ENCODE measurements at places on chromosomes 13 and 19.

DNA sequence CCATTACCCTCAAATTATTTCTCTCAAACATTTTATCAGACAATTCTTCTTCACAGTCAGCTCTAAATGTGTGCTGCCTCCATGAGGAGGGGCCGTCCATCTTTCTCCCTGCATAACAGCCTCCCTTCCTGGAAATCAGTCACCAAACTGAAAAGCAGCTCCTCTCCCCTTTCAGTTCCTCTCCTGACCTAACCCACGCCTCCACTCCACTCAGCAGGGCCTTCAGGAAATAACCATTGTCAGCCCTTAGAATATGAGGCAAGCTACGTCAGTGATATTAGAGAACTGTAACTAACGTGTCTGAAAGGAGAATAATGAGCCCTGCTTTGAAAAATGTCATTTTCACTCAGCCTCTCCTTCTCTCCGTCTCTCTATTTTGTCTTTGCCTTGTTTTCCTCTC, 116.2 kb downstream of the OLFM4 start:
- DNase-seq: no peak

DNA sequence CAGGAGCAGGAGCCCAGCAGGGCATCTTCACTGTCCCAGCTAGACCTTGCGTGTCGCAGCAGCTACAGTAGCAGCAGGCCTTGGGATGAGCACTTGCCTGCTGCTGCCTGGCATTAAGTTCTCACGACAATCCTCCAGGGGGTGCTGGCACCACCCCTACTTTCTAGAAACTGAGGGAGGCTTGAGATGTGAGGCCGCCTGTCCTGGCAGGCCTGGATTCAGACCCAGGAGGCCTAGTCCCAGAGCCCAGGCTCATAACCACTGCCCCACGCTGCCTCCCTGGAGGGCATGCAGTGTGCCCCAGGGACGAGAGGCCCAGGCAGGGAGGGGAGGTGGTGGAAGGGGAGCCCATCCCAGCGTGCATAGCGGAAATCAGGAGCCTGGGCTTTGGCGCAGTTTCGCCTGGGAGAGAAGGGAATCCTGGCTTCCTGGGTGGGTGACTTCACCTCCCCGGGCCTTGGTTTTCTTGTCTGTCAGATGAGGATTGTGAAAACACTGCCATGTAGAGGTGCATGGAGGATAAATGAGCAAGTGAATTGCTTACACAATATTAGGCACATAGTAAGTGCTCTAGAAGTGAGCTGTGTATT, 26.1 kb downstream of the PPP5C start:
- DNase-seq: peak; percentile 32

DNA sequence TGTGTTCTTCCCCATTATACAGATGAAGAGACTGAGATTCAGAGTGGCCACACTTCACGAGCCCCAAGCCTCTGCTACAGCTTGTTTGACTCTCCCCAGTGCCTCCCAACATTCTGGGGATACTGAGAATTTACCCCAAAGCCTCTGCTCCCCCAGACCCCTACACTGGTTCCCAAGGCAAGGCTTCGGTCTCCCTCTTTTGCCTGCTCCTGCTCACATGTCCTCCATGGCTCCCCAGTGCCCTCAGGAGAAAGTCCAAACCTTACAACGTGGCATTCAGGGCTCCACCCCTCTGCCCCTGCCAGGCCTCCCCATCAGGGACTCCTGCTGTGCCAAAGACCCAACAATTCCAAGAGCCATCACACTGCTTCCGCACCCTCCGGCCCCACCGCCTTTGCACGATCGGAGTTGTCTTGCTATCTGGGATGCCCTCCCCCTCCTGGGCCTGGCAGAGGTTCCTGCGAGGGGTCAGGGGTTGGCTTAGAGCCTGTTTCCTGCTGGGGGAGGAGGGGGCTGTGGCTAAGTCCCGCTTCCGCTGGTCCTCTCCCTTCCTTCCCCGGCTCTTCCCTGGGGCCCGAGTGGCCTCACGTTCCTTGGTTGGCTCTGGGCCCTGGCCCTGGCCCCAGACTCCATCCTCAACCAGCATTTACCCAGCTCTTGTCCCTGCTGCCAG, 15.4 kb downstream of the GTPBP3 start:
- DNase-seq: no peak

- no peak for DNase-seq
These were observed 1171.2 kb downstream of the DIAPH3 start for GRCh38 chr13:58992478-58993042.

DNA sequence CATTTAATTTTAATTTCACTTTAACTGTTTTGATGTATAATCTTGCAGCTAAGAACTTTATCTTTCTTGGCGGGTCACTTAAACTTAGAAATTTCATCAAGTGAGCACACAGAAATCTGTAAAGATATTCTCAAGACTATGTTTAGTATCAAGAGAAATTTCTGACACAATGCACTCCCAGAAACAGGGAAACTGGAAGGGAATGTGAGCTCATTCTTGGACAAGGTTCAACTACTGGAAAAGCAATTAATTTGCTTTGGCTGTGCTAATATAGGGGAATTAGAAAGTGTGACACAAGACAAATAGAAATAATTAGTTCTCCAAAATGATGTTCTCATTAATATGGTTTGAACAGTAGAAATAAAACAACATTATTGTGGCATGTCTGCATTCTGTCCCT, 402.3 kb downstream of the DACH1 start:
- peak; percentile 9 for DNase-seq

GRCh38 chr19:289651-290371, 1.4 kb downstream of the PLPP2 start:
- no peak for DNase-seq

- DNase-seq: peak; percentile 86
These were observed 5.6 kb downstream of the NAPA start for GRCh38 chr19:47509170-47509847.

- DNase-seq: no peak
These were observed 176.6 kb downstream of the LMO7 start for GRCh38 chr13:75812751-75813181.
